ENCODE measurements at places on chromosomes 5 and 9. TPM values are rescaled to one million over a fixed set of nuclear protein-coding genes. Genes with fewer than 3 reads are reported as not detected.

Gene MYMK
- total RNA-seq, result not detected

Gene PCDHB1
- not detected for total RNA-seq

Gene RNF208
- 0.85 TPM for total RNA-seq

Gene ARAP3
- 12.5 TPM for total RNA-seq

Gene DAB2
- total RNA-seq, result 520 TPM

Data from hair follicle dermal papilla cell (primary cell).